Activated T-helper 1 cell treated with Interleukin-2 at 50 U/mL for 16 hours (primary cell): ENCODE measurements at places on chromosomes 12 and 14.

DNA sequence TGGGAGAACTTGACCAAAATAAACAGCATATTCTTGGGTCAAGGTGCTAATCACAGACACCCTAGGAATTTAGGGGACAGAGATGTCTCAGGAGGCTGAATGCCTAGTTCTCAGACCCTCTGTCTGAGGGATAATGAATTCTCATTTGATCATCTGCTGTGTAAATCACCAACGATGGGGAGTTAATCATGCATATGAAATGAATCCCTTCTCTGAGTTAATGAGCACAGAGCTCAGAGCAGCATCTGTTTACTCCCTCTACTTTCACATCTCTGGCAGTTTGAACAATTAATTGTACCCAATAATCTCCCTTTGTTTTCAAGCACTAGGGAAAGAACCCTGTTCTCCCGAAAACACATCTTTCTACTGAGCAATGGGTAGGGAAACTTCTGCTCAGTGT, 129.4 kb upstream of the SRRM4 start:
- no peak for DNase-seq

DNA sequence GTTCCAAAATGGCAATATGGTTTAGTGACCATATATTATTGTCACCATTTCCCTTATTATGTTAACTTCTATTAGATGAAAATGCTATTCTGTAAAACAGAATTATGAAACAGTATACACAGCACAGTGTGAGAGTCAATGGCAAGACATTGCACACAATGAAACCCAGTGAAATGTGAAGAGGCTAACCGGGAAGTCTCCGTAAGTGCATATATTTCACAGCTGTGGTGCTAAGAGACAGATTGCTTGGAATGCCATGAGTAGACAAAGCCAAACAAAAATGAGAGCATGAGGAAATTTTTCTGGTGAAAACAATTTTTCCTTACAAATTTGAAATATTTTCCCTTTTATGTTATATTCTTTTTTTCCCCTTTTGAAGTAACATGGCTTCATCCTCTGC, 49.4 kb downstream of the DYRK2 start:
- no peak for DNase-seq

DNA sequence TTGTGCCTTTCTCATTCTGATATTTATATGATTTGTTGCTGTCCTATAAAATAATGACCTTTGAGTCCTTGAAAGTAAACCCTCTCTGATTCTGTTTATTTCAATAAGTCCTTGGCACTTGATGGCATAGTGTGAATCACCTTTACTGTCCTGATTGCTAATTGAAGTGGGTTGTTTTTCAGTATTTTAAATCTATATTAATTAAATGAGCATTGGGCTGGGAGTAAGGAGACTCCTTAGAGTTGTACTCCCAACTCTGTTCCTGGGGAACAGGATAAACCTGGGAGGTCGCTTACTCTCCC, 235.7 kb downstream of the EGLN3 start:
- DNase-seq, result no peak

GRCh38 chr12:5492562-5492961, 60.7 kb downstream of the NTF3 start:
- no peak for DNase-seq

- DNase-seq, result no peak
Observed at GRCh38 chr12:46483572-46484395, 111.2 kb upstream of the SLC38A2 start.

- DNase-seq, result no peak
Observed at GRCh38 chr14:55062517-55063351, 11.3 kb downstream of the MAPK1IP1L start.

DNA sequence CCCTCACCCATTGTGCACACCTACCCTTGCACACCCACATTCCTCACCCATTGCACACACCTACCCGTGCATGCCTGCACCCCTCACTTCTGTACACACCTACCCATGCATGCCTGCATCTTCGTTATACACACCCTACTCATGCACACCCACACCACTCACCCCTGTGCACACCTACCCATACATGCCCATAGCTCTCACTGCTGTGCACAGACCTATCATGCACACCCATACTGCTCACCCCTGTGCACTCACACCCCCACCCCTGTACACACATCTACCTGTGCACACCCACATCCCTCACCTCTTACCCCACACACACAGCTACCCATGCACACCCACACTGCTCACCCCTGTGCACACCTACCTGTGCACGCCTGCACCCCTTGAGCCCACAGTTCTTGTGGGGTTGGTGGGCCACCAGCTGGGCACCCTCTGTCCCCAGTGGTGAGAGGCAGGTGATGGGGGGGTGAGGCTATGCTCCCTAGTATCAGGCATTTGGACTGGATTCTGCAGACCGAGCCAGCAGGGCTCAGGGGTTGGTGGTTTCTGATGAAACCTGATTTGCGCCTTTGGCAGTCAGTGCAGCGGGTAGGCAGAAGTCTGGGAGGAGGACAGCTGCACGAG, 15.6 kb downstream of the CEP170B start:
- DNase-seq, result no peak

GRCh38 chr12:90816353-90817089, 138.5 kb downstream of the CCER1 start:
- no peak for DNase-seq

DNA sequence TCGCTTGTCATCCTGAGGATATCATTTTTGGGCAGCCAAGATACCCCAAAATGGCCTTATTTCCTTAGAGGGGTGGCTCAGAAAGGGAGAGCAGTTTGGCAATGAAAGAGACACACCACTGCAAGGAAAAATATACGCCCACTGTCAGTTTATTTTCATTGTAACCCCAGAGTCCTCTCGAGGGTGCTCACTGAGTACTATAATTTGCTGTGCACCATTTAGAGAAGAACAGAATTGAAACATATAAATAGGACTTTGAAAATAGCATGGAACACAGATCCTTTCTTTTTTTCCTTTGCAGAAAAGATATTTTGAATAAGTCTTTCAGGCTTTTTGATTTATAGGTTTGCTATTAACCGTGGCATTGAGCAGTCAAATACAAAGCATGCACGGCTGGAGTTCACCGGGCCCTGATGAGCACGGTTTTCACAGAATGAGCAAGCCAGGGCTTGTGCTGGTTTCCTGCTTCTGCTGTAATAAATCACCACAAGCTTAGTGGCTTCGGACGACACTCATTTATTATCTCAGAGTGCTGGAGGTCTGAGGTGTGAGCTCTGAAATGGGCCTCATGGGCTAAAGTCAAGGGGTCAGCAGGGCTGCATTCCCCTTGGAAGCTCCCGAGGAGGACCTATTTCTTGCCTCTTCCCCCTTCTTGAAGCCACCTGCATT, 152.3 kb downstream of the ZNF664 start:
- DNase-seq, result no peak

- DNase-seq, result no peak
Observed at GRCh38 chr12:92702754-92703679, at the start of gene PLEKHG7. Gene PLEKHG7, plus strand, starts transcription at chr12:92702989. Its CDS starts 3,643 bp downstream, at chr12:92706632.

DNA sequence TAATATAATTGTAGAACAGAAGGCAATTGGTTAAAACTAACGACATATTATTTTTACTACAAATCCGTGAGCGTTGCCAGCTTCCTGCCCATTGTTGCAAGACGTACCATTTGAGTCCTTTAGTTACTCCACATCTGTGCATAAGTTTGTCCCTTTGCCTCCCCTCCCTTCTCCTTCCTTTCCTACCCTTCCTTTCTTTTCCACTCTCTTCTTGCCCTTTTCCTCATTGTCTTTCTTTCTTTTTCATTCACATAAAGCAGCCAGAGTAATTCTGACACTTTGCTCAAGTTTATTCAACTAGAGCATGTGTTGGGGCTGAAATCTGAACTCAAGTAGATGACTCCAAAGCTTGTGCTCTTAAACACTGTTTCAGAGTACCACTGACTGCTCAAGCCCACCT, 239.1 kb downstream of the FOXG1 start:
- no peak for DNase-seq

DNA sequence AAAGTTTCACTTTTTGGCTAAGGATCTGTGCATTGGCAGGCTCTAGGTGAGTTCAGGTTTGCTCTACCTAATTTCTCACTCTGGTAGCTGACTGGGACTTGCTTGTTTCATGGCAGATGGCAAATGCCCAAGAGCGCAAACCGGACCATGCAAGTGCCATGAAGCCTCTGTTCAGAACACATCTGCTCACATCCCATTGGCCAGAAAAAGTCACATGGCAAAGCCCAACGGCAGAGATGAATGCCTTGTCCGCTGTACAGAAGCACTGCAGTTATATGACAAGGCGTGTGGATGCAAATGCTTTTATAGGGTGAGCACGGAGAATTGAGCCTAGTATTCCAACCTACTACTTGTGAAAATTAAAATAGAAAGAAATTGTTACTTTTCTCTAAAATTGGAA, 202.2 kb upstream of the HMGA2 start:
- DNase-seq, result no peak

DNA sequence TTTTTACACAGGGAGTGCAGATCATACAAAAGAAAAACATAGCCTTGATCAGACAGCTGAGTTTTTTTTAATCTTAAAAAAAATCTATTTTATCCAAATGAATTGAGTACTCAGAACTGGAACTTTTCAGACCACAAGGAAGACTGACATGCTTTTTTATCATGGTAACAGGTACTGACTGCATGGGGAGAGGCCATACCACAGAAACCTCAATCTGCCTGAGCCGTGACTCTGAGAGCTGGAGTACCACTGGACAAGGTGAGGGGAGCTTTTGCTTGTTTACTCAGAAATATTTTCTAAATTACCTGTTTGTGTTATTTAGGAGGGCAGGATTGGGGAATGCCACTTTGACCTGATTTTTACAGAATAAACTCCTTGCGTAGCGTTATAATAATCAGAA, 143.9 kb downstream of the ALX1 start:
- DNase-seq, result no peak

DNA sequence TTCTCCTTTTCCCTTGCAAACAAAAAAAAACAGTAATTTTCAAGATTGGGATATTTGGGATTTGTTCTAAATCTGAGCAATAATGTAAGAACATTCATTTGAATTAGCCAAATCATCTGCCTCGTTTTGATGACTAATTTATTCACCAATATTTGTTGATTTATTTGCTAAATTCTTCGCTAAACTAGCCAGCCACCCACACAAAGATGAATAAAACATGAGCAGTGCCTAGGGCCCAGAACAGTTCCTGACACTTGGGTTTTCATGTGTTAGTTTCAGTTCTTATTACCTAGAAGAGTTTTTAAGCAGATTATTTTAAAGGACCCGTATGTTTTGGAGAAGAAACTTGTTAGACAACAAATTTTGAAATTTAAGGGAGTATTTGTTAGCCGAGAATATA, 1.4 kb downstream of the ETNK1 start:
- DNase-seq, result no peak

GRCh38 chr14:97851428-97851995, 1054.3 kb downstream of the VRK1 start:
- DNase-seq, result no peak

DNA sequence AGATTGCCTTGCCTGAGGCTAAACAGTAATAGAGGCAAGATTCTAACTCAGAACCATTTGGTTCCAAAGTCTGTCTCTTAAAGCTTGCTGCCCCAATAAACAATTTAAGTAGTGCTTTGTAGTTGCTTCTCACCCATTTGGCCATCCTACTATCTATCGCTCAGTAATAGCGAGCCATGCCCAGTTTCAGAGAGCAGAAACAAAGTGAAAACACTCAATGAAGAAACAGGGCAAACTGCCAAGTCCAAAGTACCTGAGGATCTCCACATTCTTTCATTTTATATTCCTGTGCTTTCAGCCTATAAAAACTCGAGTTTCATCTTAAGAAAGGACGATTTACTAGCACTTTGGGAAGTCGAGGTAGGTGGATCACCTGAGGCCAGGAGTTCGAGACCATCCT, 103.3 kb upstream of the BBS10 start:
- no peak for DNase-seq

- DNase-seq, result no peak
Observed at GRCh38 chr12:105398930-105399329, 68.4 kb downstream of the C12orf75 start.

- no peak for DNase-seq
Observed at GRCh38 chr12:116977465-116978380, 67.0 kb downstream of the FBXW8 start.

GRCh38 chr12:50132505-50133135, 20.6 kb downstream of the COX14 start:
- no peak for DNase-seq

GRCh38 chr12:89085421-89085820, 266.9 kb downstream of the DUSP6 start:
- DNase-seq, result no peak

DNA sequence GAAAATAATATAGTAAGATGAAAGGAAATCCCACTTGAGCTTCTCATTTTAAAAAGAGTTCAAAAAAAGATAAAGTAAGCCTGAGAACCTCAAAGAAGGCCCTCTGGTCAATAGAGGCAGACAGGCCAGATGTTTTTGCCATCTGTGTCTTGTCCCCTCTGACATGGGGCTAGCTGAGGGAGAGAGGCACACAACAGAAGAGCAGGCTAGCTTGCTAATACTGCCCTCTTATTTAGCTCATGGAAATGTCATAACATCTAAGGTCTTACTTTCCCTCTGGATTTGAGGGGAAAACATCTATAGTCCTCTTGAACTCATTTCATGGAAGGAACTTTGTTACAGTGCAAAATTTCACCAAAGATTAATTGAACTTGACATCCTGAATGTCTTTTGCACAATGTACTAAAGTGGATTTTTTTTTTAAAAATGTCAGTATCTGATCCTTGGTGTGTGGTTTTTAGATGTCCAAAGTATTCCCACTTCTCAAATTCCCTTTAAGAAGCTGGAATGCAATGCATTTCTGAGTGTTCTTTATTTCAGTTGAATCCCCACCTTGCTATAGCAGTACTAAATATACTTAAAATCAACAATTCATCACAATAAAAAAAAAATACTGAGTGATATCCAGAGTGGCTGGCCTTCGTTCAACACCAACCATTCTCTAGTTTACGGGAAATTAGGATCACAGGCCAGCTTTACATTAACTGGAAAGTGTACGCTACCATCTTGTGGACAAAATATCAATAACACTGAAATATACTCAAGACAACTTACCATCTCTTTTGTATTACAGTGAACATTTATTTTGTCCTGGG, 176.7 kb downstream of the PAH start:
- DNase-seq, result no peak

DNA sequence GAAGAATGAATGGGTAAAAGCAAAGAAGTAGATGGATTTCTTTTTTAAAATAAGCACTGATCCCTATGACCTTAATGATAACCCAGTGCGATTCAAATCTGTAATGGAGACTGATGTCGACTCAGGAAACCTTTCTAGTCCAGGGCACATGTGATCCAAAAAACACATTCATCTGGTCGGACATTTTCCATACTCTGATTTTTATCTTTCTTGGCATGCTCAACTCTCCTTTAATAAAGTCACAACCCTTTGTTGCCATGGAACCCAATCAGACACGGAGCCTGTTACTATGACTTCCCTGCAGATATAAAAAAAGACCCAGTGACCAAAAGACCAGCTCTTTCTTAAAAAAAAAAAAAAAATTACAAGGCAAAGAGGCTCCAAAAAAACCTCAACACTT, 27.9 kb downstream of the TMCC3 start:
- DNase-seq, result no peak

- DNase-seq, result no peak
Observed at GRCh38 chr14:37597914-37598746, 2.7 kb downstream of the TTC6 start.
